ENCODE measurements at places on chromosomes 1 and 21. TPM values are rescaled to one million over a fixed set of nuclear protein-coding genes. Genes with fewer than 3 reads are reported as not detected.

- H3K4me1 ChIP-seq = no peaks in the 10 kb centered on the region
- no peaks in the 10 kb centered on the region for H3K27me3 ChIP-seq
- H3K4me3 ChIP-seq = no peak overlapping the region
These were observed 271.0 kb downstream of the DSCAM start for GRCh38 chr21:40575976-40576375.

GRCh38 chr1:114177282-114177681 lies 23.6 kb upstream of the SYT6 start:
- no peak for DNase-seq
- no peaks in the 10 kb centered on the region for H3K36me3 ChIP-seq
- no peak overlapping the region for H3K4me3 ChIP-seq
- H3K27ac ChIP-seq = no peak overlapping the region
- peaks cover 10% of the 10 kb centered on the region for H3K4me1 ChIP-seq
- H3K27me3 ChIP-seq = peaks cover 3% of the 10 kb centered on the region

DNA sequence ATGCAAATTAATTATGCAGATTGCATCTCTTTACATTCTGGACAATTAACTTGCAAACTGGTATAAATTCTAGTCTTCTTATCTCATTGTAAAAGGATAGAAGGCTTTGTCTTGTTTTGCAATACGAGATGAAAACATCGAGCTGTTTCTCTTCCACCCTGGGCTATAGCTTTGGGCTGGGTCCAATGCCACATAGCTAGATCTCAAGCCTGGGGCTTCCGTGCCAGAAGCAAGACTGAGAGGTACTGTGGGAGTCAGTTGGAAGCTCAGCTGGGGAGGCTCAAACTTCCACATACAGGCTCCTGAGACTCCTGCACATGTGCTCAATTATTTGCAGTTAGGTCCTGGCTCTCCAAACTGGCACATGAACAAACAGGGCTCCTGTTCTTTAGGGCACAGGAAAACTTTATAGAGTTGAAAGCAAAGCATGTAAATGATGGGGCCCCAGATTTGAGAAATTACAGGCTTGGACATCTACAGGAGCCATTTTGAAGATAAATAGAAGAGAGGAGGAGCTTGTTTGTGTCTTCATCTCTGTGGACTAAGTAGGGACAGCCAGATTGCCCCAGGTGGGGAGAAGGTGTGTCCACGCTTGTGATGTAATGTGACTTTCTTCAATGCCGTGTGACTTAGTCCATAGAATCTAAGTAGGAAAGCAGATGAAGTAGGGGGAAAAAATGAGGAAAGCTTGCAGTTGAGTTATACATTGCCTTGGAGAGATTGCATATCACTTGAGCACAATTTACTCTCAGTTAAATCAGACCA lies 65.9 kb upstream of the SIPA1L2 start:
- DNase-seq = no peak
- H3K4me3 ChIP-seq = no peak overlapping the region
- peaks cover 4% of the 10 kb centered on the region for H3K4me1 ChIP-seq
- H3K27ac ChIP-seq = no peak overlapping the region

DNA sequence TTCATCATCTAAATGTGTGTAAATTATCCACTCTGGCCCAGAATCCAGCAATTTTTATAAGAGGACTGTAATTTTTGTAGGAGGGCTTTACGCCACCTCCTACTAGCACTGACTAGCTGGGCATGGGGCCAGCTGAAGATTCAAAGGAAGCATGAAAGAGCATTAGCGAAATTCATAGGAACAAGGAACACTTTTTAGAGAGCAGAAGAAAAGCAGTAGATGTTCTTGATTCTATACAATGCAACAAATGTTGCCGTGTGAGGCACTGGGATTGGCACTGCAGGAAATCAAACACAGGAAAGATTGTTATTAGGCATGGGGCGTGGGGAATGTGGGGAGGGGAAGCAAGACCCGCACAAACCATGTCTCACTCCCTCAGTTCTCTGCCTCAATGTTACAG lies 58.4 kb upstream of the PARP1 start:
- H3K27ac ChIP-seq = no peak overlapping the region
- peaks cover 2% of the 10 kb centered on the region for H3K4me1 ChIP-seq
- no peak for DNase-seq
- H3K4me3 ChIP-seq = no peak overlapping the region
- peaks cover 24% of the 10 kb centered on the region for H3K36me3 ChIP-seq

Gene ABCA4
- total RNA-seq = 0.61 TPM

Gene IL20
- total RNA-seq = not detected

Gene NUP210L
- total RNA-seq = 0.10 TPM

Gene PODN
- total RNA-seq = 3.1 TPM

Gene RUNX3
- 0.15 TPM for total RNA-seq
